ENCODE measurements at places on chromosomes 11 and 22.

GRCh38 chr11:81495699-81496292 is 1237.9 kb downstream of the FAM181B start:
- no peak for DNase-seq

DNA sequence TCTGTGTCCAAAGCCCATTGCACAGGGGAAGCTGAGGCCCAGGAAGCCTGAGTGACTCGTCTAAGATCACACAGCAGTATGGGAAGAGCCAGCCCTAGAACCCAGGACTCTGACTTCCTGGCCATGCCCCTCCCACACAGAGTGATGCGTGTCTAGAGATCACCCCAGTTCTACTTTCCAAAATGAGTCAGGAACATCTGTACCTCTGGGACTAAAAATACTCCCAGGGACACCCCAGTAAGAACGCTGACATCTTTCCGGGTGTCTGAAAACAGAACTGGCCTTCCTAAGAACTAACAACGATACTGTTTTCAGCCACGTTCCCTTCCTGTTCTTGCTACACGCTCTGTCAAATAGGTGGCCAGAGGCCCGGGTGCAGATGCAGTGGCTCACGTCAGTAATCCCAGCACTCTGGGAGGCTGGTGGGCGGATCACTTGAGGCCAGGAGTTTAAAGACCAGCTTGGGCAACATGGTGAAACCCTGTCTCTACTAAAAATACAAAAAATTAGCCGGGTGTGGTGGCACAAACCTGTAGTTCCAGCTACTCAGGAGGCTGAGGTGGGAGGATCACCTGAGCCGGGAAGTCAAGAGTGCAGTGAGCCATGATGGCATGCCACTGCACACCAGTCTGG is 21.7 kb upstream of the PDGFB start:
- no peak for DNase-seq

GRCh38 chr11:20261526-20261925 is 101.3 kb upstream of the DBX1 start:
- DNase-seq, result no peak

- no peak for DNase-seq
These were observed 84.2 kb downstream of the PHF21B start for GRCh38 chr22:44925465-44926123.

DNA sequence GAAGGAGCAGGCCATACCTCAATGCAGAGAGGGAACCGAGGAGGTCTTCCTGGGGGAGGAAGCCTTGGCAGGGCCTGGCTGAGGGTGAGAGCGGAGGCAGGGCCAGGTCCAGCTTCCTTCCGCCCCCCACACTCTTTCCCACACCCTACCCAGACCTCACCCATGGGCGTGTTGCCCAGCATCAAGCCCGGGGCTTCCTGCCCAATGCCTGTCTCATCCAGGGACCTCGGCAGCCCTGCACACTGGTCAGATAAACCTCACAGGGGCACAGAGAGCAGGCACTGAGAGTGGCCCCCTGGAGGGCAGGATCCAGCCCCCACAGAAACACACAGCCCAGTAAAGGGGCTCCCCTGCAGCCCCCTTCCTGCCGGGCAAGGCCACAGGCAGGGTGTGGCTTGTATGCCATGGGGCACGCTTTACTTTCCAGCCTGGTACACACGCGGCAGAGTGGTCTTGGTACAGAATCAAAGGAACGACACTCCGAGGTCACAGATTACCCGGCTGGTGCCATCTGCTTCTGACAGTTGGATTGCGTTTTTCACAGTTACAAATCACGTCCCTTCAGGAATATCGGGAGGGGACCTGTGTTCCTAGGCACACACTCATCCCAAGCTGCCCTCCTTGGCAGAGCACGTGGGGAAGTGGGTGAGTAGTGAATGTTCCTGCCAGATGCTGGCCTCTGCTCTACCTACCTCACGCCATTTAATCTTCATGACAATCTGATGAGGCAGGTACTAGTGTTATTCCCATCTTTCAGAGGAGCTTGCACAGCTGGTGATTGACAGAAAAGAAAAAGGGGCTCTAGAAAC is 20.0 kb upstream of the CD5 start:
- no peak for DNase-seq

DNA sequence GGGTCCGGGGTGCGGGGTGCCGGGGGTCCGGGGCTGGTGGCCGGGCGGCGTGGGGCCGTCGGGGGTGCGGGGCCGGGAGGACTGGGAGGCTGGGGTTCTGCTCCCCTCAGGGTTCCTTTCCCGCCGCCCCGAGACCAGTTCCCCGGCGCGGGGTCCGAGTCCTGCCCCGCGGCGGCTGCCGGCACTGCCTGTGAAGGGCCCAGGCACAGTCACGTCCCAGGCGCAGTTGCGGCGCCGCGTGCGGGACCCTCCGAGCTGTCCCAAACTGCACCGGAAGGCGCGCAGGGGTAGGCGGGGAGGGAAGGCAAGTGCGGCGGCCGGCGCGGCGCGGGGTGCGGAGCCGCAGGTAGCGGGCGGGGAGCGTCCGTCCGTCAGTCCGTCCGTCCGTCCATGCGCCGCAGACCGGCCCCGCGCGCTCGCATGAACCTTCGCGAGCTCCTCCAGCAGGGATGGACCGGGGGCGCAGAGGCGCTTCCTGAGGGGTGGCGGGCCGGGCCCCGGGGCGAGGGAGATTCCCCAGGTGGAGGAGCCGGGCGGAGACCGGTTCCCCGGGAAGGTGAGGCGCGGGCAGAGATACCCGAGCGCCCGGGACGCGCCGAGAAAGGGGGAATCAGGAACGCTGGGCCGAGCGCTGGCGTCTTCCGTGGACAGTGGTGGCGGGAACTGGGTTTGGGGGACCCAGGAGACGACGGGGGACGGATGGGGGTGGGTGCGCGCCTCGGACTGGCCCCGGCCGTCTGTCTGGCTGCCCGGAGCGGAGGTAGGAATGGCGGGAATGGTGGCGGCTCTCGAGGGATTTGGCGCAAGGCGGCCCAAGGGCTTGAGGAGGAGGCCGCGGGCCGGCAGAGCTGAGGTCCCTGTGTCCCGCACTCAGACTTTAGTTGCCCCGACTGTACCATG is 3.1 kb upstream of the ADORA2A start:
- DNase-seq, result no peak

All from substantia nigra (tissue), 51 donors.